ENCODE measurements at places on chromosomes 1 and 21. TPM values are rescaled to one million over a fixed set of nuclear protein-coding genes. Genes with fewer than 3 reads are reported as not detected.

Gene XCL1
- total RNA-seq: 0.91 TPM

Gene ENSA
- 169 TPM for total RNA-seq

Gene MX2
- total RNA-seq: 0.69 TPM

Gene GBP1
- total RNA-seq: not detected

Gene LCE6A
- not detected for total RNA-seq

Gene PDE4B
- 0.42 TPM for total RNA-seq

Gene ZNF326
- total RNA-seq: 67.2 TPM

DNA sequence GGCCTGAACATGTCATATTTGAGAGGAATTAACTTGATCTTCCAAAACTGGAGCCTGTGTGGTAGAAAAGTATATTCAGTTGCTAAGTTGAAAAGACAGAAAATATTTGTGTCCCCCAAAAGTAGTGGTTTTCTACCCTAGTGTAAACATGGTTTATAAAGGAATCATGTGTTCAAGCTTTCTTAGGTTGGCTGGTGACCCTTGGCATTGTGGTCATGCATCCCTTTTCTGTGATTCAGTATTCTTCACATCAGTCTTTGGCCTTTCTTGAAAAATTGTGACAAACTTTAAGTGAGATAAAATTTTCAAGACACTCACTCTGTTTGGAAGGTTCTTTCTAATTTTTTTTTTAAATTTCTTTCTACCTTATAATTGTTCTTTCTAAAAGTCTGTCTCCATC lies 193.2 kb downstream of the DHRS3 start:
- no peak for DNase-seq

DNA sequence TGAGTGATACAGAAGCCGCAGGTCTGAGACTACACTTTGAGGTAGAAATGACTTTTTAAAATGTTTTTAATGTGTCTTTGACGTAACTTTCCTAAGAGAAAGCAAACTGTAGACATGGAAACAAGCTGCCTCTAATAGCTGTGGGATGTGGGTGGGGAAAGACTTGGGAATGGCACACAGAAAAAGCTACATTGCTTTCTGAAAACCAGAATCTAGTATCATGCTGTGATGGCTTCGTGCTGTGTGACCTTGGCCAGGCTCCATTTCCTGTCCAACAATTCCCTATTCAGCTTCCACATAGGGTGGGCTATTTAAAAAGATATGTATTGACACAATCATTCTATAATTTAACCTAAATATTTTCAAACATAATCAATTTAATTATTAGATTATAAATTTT lies 909.1 kb downstream of the NCAM2 start:
- DNase-seq: no peak

DNA sequence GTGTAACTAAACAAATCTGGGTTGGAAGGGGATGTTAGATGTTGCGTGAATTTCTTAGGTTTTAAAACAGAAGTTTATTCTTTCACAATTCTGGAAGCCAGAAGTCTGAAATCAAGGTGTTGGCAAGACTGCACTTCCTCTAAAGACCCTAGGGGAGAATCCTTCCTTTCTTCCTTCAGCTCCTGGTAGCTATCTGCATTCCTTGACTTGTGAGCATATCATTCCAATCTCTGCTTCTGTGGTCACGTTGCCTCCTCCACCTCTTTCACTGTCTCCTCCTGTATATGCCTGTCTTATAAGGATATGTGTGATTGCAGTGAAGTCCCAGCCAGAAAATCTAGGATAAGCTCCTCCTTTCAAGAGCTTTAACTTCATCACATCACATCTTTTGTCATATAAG lies 7.7 kb downstream of the CHRM3 start:
- no peak for DNase-seq

- DNase-seq: no peak
Observed at GRCh38 chr21:23858878-23859277, 1748.4 kb downstream of the MRPL39 start.

DNA sequence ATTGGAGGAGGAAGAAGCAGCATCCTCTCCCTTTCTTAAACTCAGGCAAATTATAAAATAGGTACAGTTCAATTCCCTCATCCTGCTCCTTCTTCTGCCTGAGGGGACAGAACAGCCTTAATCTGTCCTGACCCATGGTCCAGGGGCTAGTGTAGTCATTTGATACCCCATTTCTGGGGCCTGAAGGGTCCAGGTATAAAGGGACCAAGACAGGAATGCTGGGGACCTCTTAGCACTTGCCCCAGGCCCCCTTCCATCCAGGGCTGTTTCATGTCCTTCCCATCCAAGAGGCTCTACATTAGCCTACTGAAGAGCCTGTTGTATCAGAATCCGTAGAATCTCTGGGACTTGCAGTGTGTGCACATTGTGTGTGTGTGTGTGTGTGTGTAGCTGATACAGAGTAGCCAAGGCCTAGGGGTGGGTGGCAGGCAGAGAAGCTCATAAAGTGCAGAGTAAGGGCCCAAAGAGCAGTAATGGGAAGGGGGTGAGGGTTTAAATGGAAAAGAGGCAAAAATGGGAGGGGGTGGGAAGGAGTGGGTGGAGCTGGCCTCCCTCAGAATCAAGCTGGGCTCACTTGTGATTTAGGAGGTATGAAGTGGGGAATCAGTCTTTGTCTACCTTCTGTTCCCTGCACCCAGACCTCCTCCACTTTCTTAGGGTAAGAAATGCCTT lies 32.4 kb downstream of the RUNX1 start:
- no peak for DNase-seq

- DNase-seq: peak; percentile 46
Observed at GRCh38 chr1:113929750-113930498, 800 bp downstream of the HIPK1 start.

- no peak for DNase-seq
Observed at GRCh38 chr1:65027666-65028358, 61.5 kb upstream of the JAK1 start.

DNA sequence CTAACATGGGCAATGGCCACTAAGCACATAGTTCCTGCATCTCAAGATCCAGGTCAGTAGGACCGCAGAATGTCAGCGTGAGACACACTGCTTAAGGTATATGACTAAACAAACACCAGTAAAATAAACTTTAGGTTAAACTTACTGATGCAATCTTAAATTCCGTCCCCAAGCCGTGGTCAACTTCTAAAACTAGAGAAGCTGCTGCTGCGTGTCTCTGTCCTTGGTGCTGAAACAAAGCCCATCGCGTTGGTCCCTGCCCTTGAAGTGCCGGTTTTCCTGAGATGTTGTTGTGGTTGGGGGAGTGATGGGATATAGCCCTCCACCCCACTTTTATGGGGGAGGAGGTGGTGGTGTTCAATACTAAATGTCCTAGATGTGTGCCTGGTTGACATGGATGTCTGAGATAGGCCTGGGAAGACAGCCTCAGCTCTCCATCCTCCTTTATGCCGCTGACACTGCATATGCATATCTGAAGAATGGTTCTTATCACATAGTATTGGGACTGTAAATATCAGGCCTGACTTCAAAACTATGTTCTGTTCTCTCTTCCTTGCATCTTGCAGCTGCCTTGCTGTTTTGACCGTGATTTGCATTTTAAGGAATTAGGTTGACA lies 72.0 kb upstream of the KCNA3 start:
- peak; percentile 60 for DNase-seq

- DNase-seq: no peak
Observed at GRCh38 chr1:15949453-15950245, 26.3 kb downstream of the ZBTB17 start.

GRCh38 chr1:18693256-18694098 lies 62.8 kb downstream of the PAX7 start:
- no peak for DNase-seq

- DNase-seq: no peak
Observed at GRCh38 chr1:7586031-7586941, 184.8 kb upstream of the VAMP3 start.

- DNase-seq: no peak
Observed at GRCh38 chr1:157086299-157086698, 13.3 kb downstream of the ETV3L start.

DNA sequence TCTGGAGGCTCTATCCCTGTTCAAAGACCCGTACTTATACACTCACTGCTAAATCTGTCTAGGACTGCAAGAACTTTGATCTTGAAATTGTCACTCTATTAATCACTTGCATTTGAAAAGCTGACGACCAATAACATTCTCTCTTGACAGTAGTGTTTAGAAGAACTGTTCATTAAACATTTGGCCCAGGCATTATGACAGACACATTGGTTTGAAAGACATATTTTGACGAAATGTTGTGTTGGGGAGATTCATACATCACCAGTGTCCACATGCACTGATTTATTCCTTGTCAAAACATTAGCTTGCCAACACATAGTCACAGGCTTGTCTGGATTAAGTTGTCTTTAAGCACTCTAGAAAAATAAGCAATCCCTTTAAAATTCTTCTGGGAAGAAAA lies 951.3 kb downstream of the ADGRL2 start:
- no peak for DNase-seq

GRCh38 chr21:36113647-36114428 lies 21.0 kb upstream of the CBR3 start:
- DNase-seq: no peak

DNA sequence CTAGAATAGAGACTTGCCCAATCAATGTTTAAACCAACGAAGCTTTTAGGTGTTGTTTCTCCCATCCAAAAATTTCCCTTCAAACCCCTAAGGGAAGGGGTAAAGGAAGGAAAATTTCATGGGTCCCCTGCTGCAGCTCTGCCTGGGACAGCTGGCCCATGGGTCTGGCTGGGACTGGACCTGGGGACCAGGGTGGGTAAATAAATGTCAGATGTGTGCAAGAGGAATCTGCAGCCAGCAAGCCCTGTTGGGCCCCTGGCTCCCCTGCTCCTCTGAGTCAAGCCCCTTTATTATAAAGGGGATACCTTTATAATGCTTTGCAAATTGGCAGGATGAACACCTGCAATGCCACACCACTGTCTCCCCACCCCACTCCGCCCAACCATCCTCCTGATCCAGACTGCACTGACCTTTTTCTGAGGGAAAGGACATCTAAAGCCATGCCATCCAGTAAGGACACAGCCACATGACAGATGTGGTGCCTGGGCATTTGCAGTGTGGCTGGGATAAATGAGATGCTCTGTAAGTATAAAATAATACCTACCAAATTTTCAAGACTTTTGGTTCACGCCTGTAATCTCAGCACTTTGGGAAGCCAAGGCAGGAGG lies 1.9 kb upstream of the TMEM125 start:
- no peak for DNase-seq

- no peak for DNase-seq
Observed at GRCh38 chr21:43859747-43860214, 5.2 kb upstream of the AGPAT3 start.

GRCh38 chr1:25906644-25907300 lies 553 bp upstream of the STMN1 start:
- DNase-seq: peak; percentile 33

All from progenitor cell of endocrine pancreas (in vitro differentiated cells).